ENCODE measurements at places on chromosomes 16 and 17.

- no peak for DNase-seq
Observed at GRCh38 chr17:70187383-70187782, 18.1 kb downstream of the KCNJ2 start.

DNA sequence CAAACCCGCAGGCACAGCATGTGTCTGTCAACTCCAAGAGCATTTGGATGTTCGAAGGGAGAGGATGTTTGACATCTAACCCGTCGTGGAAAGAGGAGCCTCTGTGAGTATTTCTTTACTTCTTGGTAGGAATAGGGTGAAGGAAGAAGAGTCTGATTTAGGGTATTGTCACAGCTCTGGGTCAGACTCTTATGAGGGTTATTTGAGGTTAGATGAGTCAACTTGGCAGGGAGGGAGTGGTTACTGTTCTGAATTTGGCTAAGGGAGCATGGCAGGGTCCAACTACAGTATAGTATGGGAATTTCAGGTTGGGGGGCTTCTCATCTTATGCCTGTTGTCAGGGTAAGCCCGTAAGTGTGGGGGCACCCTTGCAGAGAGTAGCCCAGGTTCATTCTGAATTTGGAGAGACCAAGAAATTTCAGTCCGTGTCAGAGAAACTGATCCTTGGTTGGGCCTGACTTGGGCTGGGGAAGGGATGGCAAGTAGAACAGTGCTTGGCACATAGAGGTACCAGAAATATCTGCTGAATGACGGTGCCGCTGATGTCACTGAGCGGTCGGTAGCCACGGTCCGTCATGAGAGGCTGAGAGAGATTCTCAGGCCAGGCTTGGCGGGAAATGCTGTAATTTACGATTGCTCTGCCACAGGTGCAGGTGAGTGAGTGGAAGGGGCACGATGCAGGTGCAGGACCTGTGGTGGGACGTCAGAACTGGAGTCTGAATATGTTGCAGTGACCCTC is 43.2 kb downstream of the MYH3 start:
- no peak for DNase-seq

DNA sequence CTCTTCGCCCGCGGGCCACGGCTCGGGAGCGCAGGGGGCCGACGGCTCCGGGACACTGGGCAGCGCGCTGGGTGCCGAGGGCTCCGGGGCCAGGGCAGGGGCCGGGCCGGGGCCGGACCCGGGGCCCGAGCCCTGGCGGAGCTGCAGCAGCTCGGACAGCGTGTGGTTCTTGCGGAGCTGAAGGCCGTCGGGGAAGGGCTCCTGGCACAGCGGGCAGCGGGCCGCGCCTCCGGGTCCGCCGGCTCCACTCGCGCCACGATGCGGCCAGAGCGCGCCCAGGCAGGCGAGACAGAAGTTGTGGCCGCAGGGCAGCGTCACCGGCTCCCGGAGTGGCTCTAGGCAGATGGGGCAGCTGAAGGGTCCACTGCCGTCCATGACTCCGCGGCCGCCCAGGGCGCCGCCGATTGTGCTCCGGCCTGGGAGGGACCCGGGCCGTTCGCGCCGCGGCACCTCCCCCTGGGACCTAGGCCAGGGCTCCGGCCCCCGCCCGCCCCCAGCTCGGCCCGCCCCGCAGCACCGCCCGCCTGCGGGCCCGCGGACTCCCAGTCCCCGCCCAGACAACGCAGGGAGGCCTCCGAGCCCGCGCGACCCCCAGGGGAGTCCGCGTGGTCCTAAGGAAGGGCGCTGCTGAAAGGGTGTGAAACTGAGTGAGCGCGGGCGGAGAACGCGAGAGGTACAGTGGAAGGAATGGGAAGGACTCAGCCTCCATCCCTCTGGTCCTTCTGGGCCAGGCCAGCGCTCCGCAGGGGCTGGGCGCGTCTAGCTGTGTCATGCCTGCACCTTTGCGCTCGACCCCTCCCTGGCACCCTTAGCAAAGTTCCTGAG is at the start of gene TRIM47:
Gene TRIM47, minus strand, starts transcription at position 408 of the 825 bp plus-strand sequence. Its CDS starts 33 bp downstream, at position 375.
- DNase-seq: no peak

DNA sequence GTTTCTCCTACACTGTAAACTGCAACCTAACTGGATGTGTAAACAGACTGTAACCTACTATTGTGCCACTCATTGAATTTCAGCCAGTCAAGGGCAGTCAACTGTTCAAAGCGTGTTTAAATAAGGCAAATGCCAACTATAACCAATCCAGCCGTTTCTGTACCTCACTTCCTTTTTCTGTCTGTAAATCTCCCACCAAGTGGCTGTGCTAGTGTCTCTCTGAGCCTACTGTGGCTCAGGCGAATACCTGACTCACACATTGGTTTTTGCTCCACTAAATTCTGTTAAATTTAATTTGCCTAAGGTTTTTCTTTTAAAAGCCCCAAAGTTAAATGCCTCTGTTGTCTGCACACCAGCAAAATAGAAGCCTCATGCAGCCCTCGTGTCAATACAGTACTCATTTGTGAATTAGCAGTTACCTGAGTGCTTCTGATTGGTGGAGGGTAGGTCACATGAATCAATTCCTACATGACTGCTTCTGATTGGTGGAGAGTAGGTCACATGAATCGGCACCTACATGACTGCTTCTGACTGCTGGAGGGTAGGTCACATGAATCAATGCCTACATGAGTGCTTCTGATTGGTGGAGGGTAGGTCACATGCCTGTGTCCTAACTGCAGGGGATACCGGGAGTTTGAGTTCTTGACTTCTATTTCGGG is 31.1 kb upstream of the CCR7 start:
- DNase-seq: no peak

DNA sequence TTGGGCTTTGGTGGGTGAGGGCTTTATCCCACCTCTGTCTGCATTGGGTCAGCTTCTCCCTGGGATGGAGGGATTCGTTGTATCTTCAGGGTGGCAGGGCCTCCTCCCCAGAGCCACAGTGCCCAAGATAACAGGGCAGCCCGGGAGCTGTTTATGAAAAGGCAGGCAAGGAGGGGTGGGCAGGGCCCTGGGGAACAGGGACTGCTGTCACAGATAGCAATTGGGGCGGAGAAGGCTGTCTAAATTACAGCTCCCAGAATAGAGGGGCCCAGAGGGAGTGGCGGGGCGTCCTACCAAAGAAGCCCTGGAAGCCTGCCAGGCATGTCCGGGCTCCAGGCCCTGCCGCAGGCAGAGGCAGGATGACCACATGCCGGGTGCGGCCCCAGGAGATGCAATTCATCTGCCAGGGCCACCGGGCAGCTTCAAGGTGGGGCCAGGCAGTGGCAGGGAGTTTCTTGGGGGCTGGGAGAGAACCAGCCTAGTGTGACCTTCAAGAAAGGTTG is 18.8 kb upstream of the PHOSPHO1 start:
- no peak for DNase-seq

GRCh38 chr16:87161822-87162676 is 155.1 kb downstream of the C16orf95 start:
- DNase-seq: no peak

GRCh38 chr17:948284-948852 is 31.2 kb downstream of the NXN start:
- DNase-seq: no peak

GRCh38 chr16:11007714-11008280 is 63.4 kb downstream of the CLEC16A start:
- DNase-seq: no peak

GRCh38 chr17:49984283-49984682 is 10.7 kb downstream of the DLX3 start:
- DNase-seq: no peak

DNA sequence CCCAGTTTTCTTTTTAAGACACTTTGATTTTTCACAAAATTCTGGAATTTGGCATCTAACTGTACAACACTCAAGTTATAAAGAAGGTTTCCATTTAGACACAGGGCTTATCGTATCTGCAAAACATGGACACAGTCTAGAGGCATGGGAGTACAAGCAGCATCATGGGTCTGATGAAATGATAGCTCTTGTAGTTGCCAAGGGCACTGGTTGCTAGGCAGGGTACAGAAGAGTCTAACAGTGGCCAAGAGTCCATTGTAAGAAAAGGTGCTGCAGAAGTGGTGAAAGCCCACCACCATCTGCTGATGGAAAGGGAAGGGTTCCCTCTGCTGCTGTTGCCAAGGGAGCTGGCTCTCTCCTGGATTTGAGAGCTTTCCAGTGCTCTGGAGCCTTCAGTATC is 20.8 kb downstream of the MYOCD start:
- no peak for DNase-seq

DNA sequence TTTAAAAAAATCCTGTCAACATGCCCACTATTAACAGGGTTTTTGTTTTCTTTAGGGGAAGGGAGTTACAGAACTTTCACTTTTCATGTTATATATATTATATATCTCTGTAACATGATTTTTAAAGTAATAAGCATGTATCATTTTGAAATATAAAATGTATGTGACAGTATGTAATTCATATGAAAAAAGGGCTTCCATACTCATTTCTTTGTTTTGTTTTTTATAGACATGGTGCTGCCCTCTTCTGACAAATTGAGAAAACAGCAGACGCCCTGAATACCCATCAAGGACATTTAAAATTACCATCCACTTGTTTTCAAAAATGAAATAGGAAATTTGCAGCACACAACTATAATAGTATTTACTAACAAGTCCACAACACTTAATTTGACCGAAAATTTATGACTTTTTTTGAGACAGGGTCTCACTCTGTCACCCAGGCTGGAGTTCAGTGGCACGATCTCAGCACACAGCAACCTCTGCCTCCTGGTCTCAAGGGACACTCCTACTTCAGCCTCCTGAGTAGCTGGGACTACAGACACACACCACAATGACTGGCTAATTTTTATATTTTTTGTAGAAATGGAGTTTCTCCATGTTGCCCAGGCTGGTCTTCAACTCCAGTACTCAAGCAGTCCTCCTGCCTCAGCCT is 30.4 kb downstream of the CFDP1 start:
- no peak for DNase-seq

DNA sequence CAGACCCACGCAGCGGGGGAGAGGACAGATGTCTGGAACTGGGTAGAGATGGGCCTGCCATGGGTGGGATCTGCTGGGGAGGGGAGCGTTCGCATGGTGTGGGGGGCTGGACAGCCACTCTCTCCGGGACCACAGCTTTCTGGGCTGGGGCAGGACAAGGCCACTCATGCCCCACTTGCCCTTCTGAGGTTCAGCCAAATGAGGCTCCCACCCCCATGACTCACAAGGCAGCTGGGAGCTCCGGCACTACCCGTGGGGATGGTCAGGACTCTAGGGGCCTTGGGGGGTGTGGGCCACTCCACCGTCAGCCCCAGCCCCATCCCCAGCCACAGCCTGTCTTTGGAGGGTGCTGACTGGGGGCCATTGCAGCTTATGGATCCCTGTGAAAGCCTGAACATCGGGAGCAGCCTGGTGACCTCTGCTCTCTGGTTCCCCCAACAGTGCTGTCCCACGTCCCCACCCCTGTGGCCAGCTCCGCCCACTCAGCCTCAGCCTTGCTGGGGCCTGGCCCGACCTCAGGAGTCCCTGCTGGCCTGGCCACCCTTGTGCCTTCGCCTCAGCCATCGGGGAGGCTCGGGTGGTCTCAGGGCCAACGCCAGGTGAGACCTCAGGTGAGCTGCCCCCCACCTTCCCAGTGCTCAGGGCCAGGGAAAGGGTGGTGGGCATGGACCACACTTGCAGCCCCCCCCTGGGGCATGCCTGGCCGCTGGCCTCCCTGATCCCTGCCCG is 4.7 kb upstream of the CDH15 start:
- no peak for DNase-seq

DNA sequence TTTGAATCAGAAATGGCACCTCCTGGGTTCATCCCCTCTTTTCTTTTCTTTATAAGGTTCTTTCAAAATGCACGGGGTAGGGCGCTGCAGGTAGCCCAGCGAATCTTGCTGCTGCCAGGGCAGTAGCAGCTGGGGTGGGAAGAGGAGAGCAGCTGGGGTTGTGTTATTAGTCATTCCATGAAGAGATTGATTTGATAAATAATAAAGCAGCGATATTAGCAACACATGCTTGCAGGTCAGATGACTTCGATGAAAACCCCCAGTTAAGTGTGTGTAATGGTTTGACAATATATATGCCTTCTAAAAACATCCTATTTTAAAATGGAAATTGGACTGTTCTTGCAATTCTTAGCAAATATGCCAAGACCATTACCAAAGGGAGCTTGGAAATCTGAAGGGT is 200.7 kb downstream of the CCDC182 start:
- DNase-seq: no peak

DNA sequence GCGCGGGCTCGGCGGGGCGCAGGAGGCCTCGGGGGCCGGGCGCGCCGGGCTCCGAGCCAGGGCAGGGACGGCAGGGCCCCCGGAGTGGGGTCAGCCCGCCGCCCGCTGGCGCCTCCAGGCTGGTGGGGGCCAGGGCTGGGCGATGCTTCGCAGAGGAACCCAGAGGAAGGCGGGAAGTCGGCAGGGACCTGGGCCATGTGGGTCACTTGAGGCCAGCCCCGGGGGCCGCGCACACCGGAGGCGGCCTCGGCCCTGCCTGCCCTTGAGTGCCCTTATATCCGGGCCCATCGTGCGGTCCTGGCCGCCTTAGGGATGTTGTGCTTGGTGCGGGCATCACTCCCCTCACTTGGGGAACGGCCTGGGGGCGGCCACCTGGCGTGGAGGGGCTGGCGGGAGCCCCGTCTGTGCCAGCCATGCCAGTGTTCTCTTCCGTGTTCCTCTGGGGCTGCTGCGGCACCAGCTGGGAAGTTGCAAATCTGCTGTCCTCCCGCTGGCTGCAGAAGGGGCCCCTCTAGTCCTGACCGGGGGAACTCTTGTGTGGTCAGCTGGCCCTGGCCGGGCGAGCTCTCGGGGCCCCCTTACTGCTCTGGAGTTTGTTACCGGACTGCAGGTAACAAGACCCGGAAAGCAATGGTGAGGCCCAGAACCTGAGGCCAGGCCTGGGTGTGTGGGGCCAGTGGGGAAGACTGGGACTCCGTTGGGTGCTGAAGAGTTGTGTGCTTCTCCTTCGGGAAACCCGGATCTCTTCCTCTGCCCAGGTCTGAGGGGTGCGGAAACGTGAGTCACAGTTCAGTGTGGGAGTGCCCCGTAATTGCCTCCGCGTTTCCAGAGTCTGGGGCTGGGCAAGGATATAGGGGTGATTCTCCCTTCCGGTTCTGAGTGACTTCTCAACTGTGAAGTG is 849 bp downstream of the CAPN15 start:
- no peak for DNase-seq

- DNase-seq: no peak
Observed at GRCh38 chr17:21376081-21376758, at the start of gene KCNJ12. KCNJ12 (plus strand) TSS chr17:21376357; CDS start chr17:21415343, 38,986 bp downstream.

- no peak for DNase-seq
Observed at GRCh38 chr17:50517504-50518383, 9.5 kb downstream of the MYCBPAP start.

DNA sequence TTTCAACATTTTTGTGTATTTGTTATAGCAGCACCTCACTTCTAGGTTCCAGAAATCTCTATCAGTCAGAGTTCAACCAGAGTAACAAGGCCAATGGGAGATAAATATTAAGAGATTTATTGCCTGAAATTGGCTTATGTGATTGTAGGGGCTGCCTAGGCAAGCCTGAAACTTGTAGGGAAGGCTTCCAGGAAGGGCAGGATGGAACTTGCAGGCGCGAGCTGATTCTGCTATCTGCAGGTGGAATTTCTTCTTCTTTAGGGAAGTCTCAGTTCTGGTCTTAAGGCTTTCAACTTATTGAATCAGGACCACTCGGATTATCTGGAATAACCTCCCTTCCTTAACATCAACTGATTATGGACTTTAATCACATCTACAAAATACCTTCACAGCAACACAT is 199.5 kb upstream of the NLRP1 start:
- DNase-seq: no peak

GRCh38 chr17:9905078-9905415 is at the start of gene RCVRN:
RCVRN (minus strand) TSS chr17:9905271; CDS start chr17:9905180, 91 bp downstream.
- no peak for DNase-seq

Measured in GM18507 (cell line).